ENCODE measurements at places on chromosomes 2 and 18.

DNA sequence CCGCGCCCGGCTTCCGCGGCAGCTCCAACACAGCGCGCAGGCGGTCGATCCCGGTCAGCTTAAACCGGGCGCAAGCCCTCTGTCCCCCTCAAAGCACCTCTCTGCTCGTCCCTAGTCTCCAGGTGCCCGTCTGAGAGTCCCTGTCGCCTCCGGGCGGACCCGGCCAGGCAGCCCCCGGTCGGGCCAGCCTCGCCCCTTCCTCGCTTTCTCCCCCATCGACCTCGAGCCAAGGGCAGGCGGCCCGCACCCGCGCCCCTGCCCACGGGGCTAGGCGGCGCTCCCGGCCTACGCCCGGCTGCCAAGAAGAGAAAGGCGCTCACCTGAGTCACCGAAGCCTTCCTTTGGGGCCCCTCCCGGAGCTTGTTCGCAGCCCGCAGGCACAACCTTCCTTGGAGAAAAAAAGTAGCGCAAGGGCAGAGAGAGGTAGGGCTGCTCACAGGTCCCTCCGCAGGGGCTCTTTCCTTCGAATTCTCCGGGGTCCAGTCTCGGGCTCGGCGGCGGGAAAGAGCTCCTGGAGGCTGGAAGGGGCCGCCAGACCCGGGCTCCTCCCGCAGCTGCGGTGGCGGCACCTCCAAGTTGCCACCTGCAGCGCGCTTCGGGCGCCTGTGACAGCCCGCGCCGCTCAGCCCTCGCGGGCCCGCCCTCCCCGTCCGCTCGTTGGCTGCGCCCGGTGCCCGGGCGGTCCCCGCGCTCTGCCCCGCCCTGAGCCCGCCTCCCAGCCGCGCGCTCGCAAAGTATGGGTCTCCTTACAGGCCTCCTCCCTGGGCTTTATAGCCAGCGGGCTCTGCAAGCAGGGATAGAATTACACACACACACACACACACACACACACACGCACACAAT, 86.5 kb upstream of the EPB41L3 start:
- peak; percentile 71 for DNase-seq

DNA sequence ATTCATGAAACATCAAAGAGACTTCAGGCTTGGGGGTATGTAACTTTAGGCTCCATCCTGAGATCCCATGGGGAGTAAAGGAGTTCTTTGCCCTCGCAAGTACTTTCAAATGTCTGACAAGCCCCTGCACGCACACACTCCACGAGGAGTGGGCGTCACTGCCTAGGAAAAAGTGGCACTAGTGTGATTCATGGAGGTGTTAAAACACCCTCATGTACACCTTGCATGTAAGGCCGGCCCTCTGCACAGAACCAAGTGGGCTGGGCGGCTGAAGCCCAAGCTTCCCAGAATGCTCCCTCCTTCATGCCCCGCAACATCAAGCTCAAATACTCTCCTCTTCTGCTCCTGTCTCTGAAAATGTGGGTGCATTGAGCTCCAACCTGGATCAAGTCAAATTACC, 7.8 kb downstream of the HS1BP3 start:
- DNase-seq: no peak

- DNase-seq: no peak
Measured at GRCh38 chr2:130287656-130288026, 55.1 kb upstream of the IMP4 start.

DNA sequence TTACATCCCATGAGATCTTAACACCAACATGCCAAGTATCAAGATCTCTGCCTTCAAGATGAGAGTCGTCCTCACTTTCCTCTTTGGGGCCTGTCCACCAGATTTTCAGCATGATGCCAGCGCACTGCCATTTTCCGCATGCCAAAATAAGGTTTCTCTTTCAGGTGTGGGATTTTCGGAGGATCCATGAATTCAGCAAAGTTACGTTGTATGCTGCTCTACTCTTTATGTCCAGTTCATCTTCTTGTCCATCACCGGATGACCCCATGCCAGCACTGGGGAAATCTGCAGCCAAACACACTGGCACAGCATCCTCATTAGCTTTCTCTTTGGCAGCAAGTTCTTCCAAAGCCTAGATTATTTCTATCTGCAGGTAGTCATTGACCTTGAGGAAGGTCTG, 4.9 kb upstream of the HAAO start:
- DNase-seq: no peak

DNA sequence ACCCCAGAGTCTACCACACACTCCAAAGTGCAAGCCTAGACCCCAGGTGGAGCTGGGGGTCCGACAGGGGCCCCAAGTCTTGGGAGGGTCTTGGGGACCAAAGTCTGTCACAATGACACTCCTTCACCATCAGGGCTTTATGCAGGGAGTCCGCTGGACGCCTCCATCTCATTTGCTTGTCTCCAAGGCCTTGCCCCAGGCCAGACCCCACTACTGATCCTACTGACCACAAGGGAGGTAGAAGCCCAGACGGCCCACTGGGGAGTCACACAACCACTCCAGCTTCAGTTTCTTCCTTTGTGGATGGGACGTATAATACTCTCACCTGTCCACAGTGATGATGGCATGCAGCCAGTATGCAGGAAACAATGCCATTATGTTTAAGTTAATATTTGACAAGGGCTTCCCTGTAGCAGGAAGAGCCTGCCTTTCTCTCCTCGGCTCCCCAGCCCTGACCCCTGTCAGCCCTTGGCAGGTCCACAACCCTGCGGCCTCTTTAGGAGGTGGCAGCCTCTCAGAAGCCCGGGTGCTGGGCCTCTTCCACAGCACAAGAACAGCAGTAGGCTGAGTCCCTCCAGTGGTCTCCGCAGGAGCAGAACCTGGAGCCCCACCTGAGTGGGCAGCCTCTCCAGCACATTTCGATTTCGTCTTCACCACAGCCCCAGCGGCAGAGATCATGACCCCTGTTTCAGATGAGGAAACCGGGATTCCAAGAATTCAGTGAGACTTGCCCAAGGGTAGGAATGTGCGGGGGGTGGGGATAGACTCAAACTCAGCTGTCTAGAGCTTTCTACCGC, 6.5 kb downstream of the BIN1 start:
- no peak for DNase-seq

- no peak for DNase-seq
Measured at GRCh38 chr2:43135583-43135982, 90.8 kb downstream of the ZFP36L2 start.

DNA sequence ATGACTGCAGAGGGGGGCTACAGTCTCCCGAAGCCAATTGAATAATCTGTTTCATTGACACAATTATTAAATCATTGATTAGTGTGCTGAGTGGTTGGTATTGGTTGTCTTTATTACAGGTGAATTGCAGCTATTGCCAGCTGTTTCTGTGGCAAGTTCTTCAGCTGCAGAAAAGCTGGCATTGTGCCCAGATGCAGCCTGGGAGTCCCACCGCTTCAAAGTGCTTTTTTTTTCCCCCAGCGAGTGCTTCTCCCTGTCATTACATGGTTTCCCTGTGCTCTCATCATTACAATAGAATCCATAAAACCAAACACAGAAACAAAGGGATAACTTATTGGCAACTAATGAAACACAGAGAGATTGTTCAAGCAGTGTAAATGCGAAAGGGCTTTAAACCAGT, 164.7 kb downstream of the GRB14 start:
- DNase-seq: no peak

- DNase-seq: no peak
Measured at GRCh38 chr2:197388866-197389587, 45.8 kb downstream of the SF3B1 start.

DNA sequence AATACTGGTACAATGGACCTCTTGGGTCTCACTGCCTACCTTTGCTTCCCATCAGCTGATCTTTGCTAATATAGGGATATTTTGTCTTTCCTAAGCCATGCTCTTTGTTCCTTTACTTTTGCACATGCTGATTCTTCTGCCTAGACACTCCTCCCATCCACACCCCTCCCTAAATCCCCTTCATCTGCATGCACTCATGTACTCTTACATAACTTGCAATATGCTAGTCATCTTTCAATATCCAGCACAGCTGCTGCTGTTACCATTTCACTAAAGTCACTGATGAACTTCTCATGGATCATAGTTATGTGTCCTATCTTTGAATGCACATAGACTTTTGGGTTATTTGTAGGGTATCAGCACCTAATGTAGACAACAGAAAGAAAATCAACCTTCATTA, 18.5 kb upstream of the DTNA start:
- no peak for DNase-seq

- peak; percentile 14 for DNase-seq
Measured at GRCh38 chr18:12376034-12376753, 833 bp downstream of the AFG3L2 start.

DNA sequence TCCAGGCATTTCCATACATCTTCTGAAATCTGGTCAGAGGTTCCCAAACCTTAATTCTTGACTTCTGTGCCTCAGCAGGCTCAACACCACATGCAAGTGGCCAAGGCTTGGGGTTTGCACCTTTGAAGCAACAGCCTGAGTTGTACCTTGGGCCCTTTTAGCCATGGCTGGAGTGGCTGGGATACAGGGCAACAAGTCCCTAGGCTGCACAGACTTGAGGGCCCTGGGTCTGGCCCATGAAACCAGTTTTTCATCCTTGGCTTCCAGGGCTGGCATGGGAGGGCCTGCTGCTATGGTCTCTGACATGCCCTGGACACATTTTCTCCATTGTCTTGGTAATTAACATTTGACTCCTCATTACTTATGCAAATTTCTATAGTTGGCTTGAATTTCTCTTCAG, 988.8 kb upstream of the CNTNAP5 start:
- no peak for DNase-seq

DNA sequence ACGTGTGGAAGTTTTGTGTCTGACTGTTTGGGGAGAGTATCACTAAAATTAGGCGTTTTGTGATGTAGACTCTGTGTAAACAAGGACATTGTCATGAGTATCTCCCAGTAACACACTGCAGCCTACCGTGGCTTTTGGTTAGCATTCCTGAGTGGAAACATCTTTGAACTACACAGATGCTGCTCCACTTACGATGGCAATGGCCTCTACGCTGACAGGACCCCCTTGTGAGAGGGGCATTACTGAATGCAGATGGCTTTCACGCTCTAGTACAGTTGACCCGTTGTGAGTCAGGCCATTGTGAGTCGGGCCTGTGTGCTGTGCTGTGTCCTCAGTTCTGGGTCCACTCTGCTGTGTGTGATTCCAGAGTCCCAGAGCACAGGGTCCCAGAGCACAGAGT, 34.4 kb upstream of the ADNP2 start:
- DNase-seq: no peak

DNA sequence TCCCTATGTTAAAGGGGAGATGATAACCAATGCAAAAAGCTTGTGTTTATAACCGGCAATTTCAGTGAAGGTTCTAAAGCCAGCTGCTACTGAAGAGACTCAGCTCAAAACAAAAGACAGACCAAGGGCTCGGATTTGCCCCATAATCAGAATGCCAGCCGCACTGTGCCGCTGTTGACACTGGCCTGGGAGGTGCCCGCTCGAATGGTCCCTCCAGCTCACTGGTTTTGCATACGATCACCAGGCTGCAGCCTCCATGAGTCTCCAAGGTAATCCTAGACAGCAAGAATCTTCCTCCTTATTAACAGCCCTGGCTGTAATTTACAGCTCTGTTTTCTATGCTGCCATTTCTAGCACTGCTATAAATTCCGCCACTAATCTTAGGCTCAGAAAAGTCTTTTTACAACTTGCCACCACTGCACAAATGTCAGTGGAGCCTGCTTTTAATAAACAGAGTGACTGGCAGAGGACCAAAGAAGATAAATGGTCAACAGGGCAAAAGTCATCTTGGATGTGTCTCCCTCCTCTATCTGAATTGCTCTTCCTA, 155.7 kb upstream of the SH3BP4 start:
- no peak for DNase-seq

DNA sequence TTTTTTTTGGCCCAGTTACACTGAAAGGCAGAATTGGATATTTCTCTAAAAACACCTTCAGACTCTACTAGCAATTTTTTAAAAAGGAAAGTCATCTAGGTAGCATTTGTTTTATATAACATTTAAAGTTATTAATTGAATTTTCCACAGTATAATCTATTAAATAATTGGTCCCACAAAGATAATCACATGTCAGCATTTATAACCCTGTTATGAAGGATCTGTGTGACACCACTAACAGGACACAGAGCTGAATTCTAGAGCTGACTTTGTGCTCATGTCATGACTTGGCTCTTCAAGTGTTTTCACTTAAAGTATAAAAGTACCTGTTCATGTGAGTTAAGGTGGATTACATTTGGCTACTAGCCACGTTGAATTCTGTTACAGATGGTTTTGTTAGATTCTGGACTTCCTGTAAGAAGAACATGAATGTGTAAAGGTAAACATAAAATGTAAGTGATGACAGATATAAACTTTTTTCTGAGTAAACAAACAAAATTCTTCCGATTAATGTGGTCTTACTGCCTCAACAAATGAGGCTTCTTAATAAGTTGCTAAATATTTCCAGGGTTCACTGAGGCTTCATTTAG, 69.1 kb upstream of the PROKR1 start:
- no peak for DNase-seq

DNA sequence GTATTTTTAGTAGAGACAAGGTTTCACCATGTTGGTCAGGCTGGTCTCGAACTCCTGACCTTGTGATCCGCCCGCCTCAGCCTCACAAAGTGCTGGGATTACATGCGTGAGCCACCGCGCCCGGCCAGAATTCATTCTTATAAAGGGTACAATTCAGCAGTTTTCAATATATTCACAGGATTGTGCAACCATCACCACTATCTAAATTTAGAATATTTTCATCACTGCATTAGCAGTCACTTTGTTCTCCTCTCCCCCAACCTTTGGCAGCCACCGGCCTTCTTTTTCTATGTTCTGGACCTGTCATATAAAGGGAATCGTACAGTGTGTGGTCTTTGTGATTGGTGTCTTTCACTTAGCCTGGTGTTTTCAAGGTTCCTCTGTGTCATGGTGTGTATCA, 40.7 kb downstream of the TCF7L1 start:
- DNase-seq: peak; percentile 10
